ENCODE measurements at places on chromosomes 7 and 10.
A peak's percentile ranks its signal among the peaks of the same experiment; 100 is the strongest.

DNA sequence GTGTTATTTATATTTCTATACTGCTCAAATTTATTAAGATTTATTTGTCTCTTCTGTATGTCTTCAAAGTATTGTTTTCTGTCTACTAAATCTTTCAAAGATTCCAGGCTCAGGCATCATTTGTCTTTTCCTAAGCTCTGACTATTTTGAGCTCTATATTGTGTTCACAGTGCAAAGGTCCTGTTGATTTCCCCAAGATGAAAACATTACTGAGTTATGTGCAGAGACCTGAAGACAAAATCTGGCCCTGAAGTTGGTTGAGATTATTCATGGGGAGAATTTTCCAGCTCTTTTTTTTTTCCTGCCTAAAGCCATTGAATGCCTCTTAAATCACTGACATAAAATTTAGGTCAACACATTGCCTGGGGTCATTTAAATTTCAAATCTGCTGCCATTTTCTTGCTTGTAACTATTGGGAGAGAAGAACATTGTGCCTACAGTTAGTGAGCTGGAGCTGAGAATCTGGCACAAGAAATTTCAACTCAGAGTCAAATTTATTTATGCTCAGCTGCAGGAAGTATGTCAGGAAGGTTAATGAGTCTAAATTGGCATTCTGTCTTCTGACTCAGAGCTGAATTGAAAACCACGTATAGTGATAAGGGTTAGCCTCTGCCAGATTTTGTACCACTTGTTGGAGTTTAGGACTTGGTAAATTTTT is 31.6 kb downstream of the CSTF2T start:
- DNase-seq = no peak

- DNase-seq = no peak
Observed at GRCh38 chr7:150780292-150780691, 19.9 kb downstream of the TMEM176B start.

- DNase-seq = no peak
Observed at GRCh38 chr10:60718886-60719285, 59.4 kb upstream of the CDK1 start.

DNA sequence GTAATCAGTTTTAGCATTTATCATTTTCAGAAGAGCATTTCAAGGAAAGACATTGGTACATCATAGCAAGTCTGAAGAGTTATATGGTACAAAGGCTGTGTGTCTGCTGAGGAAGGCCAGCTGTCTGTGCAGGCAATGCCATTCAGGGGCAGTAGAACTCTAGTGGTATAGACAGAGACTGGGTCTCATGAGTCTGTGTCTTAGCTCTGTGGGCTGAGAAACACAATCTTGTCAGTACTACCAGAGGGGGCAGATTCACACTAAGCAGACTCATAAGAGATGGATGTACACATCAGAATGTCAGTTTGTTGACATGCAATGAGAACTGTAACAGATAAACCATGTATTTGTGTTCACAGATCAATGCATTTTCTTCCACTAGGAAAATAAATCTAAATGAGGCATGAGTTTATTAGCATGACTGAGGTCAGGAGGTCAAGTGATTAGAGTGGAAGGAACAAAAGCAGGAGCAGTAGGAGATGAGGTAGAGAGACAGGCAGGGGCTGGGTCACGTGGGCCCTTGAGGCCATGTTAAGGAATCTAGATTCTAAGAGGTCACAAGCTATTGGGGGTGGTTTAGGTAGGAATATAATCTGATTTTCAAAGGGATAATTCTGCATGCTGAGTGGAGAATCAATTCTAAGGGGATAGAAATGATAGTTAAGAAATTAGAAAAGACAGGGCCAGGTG is 7.5 kb upstream of the GGCT start:
- no peak for DNase-seq

GRCh38 chr7:128030654-128031611 is at the start of gene LRRC4:
Gene LRRC4 (minus strand): TSS chr7:128031437. CDS start chr7:128030640, 797 bp downstream.
- peak; percentile 36 for DNase-seq

DNA sequence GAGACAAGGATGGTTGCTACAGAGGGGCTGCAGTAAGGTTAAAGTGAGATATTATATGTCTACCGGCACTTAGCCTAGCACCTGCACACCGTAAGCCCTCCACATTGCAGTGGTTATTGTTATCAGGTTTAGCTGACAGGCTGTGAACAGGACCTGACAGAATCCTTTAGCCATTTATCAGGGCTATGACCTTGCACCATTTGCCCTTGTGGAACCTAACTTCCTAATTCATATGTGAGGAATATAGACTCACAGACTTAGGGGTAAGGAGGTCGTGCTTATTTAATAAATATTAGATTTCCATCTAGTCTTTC is 10.1 kb downstream of the NCOA4 start:
- DNase-seq = no peak

DNA sequence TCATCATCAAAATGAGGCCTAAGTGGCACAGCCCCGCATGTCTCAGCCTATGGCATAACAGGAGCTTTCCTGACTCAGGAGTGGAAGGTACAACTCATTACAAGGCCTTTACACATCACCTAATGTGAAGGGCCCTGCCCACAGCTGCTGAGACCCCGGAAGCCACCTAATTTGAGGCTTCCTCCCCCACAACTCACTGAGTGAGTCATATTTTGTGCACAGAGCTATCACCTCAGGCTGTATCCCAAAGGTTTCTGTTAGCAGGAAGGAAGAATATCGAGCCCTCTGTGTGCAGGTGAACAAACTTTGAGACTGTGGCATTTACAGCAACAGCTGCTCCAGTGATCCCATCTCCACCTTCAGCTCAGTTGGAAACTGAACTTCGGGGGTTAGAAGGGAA is 20.6 kb downstream of the HTR5A start:
- no peak for DNase-seq

- no peak for DNase-seq
Observed at GRCh38 chr7:100671353-100672327, 1.9 kb upstream of the GNB2 start.

DNA sequence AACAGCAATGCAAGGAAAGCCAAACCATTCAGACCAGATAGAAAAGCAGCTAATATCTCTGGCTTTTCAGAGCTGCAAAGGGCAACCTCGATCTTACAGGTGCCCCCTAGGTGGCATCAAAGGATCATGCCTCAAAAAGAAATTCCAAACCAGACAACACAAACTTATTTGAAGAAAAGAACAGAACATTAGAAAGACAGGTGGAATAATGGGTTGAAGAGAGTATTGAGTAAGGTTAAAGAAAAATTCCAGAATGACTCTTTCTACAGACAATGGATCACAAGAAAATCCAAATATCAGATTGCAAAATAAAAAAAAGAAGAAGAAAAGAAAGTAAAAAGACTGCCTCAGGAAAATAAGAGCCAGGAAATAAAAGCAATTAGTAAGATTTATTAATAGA is 213.7 kb downstream of the ELMO1 start:
- DNase-seq = no peak

DNA sequence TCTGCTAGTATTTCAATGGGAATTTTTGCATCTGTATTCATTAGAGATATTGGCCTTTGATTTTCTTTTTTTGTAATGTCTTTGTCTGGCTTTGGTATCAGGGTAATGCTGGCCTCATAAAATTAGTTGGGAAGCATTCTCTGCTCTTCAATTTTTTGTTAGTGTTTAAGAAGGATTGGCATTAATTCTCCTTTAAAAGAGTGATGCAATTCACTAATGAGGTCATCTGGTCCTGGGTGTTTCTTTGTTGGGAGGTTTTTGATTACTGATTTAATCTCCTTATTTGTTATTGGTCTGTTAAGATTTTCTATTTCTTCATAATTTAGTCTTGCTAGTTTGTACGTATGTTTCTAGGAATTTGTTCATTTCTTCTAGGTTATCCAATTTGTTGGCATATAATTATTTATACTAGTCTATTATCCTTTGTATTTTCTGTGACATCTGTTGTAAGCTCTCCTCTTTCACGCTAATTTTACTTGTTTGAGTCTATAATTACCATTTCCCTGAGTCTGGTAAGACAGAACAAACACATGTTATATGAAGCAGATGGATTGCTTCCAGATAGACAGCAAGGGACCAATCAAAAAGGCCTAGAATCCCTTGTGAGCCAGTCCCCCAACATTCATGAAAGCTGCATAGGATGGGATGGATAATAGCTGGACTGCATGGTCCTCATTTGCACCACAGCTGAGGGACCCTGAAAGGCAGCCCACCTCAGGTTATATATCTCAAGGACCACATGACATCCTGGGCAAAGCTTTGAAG is 54.4 kb downstream of the MTPAP start:
- DNase-seq = no peak

DNA sequence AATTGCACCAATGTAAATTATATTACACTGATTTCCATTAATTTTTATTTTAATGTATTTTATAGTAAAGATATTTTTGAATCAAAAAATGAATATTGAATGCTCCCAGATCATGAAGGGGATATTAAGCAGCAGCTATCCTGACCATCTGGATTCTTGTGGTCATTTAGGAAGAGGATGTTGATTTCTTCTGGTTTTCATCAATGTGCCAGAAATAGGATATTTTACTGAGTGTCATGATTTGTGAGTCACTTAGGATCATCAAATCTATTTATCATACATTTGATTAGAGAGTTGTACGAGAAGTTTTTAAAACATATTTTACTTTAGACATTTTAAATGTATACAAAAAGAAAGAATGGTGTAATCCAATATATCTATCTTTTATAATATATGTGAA is 366.3 kb upstream of the CHRM2 start:
- no peak for DNase-seq

GRCh38 chr7:87113077-87113476 is 39.2 kb upstream of the DMTF1 start:
- DNase-seq = no peak

DNA sequence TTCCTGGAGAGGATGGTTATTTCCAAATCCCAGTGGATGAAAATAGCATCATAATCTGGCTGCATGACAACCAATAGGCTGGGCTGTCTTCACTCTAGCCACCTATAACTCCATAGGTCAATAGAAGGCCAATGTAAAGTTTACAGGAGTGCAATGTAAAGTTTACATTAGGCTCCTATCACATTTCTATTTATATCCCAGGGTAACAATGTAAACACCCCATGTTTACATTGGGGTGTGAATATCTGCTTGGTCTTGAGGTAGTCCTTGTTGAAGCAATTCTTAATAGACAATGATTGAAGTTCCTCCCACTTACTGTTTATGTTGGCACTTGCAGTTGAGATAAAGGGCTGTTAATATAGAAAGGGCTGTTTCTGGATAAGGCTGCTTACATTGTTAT is 21.5 kb downstream of the CH25H start:
- DNase-seq = no peak

- DNase-seq = no peak
Observed at GRCh38 chr7:151426441-151426903, 13.5 kb downstream of the CRYGN start.

- no peak for DNase-seq
Observed at GRCh38 chr7:101180130-101180755, at the start of gene NAT16. Gene NAT16 (minus strand): TSS chr7:101180293. CDS start chr7:101174807, 5,486 bp downstream.

DNA sequence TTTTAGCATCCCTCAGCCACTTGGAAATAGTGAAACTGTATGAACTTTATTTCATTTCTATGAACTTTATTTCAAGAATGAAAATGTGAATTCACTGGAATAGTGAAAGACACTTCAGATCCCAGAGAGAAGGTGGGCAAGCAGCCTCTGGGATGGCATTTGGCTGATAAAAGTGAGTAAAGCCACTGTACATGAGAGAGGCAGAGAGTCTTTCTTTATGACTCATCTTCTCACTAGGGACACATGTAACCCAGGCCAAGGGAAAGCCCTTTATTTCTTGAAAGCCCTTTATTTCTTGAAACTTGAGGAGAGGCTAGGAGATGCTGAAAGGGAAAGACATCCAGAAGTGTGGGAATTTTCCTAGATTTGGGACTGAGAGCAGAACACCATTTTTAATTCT is 148.9 kb upstream of the SMIM30 start:
- no peak for DNase-seq

GRCh38 chr10:15539262-15539661 is 168.2 kb upstream of the FAM171A1 start:
- DNase-seq = no peak

GRCh38 chr10:133049639-133050038 is 38.1 kb upstream of the ADGRA1 start:
- DNase-seq = no peak

DNA sequence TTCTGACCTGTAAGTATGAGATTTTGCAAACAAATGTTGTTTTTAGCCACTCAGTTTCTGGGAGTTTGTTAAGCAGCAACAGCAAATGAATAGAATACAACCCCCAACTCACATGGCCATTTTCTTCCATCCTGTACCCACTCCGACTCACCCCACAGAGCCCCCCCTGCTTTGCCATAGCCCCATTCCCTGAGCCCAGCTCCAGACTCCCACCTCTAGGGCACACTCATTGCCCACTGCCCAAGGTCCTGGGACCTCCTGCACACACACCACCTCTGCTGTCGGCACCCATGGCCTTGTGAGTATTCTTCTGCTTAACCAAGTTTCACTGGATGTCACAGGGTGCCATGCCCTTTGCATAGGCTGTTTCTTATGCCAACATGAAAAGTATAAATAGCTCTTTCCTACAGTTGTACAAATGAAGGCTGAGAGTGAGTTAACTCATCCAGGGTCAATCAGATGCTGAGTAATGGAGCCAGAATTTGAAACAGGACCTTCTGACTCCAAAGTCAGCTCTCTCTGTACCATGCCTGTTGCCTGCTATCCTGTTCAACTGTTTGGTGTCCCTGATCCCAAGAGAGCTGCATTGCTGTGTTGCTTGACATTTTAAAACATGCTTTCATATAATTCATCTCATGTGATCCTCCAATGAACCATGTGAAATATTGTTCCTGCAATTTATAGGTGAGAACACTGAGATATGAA is 367.8 kb upstream of the ZMIZ1 start:
- no peak for DNase-seq

DNA sequence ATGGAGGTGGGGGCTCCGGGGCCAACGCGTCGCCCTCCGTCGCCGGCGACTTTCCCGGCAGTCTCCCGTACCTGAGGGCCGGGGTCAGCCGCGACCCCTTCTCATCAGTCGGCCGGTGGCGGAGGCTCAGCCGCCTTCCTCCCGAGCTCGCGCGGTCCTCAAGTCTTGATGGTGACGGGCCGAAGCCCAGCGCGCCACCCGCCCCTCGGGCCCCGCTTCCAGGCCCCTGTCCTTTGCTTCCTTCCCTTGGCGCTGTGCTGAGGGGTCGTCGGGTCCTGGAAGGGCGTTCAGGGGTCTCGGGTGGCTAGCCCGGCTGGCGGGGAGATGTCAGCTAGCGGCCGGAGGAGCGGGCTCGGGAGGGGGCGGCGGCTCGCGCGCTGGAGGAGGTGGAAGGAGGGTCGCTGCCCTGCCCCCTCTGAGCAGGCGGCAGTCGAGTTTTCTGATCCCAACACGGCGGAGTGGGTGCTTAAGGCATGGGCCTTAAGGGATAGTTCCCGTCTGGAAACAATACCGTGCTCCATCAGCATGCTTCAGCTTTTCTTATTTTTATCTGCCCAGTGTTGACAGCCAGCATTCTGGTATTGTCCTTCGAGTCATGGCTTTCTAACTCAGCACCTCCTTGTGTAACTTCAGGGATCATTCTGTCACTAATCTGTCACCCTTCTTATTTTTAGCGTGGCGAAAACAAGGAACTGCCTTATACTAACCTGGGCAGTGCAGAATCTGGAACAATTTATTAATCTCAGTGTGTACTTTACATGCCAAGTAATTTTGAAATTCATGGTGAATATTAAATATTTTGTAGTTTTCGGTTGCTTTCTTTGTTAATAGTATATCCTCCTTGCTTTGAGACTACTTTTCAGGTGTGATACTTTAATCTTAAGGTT is 748 bp downstream of the PHTF2 start:
- DNase-seq = peak; percentile 37
